ENCODE measurements at places on chromosomes 2 and 18.

DNA sequence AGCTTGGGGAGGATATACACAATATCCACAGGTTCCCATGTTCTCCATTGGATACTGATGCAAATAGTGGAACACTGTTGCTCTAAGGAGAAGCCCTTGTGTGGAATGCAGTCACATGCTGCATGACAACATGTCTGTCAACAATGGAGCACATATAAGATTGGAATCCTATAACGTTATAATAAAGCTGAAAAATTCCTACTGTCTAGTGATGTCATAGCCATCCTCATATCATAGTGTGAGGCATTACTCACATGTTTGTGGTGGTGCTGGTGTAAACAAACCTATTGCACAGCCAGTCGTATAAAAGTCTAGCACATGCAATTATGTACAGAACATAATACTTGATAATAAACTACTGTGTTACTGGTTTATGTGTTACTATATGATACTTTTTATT is 394.7 kb downstream of the FBXO15 start:
- no peak for DNase-seq

- no peak for DNase-seq
Measured at GRCh38 chr18:59264121-59264571, 9.1 kb downstream of the RAX start.

DNA sequence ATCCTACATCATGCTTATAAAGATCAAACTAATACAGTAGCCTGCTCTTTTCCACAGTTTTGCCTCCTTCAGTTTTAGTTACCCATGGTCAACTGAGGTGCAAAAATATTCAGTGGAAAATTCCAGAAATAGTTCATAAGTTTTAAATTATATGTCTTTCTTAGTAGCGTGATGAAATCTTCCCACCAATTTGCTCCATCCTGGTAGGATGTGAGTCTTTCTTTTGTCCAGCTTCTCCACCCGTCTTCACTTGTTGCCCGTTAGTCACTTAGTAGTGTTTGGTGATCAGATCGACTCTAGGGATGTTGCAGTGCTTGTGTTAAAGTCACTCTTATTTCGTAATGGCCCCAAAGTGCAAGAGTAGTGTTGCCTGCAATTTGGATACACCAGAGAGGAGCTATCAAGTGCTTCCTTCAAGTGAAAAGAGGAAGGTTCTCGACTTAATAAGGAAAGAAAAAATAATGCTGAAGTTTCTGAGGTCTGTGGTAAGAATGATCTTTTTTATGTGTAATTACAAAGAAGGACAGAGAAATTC is 57.0 kb downstream of the CEP192 start:
- no peak for DNase-seq

DNA sequence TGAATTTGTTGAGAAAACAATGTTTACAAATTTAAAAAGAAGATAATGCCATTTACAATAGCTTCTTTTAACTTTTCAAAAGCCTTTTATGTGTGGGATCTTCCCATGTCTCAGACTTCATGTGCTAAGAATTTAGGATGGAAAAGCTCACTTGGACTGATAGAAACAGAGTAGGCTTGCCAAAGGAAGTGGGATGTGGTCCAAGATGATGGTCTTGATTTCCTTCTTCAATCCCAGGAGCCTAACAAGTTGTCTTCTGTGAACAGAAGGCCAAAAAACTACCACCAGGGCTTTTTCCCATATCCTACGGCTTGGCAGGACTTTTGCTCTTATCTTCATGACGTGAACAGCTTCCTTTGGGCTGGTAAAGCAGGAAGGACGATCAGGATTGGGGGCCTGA is 9.5 kb downstream of the CXCR4 start:
- no peak for DNase-seq

- DNase-seq: no peak
Measured at GRCh38 chr2:63827749-63828148, 13.9 kb upstream of the UGP2 start.

DNA sequence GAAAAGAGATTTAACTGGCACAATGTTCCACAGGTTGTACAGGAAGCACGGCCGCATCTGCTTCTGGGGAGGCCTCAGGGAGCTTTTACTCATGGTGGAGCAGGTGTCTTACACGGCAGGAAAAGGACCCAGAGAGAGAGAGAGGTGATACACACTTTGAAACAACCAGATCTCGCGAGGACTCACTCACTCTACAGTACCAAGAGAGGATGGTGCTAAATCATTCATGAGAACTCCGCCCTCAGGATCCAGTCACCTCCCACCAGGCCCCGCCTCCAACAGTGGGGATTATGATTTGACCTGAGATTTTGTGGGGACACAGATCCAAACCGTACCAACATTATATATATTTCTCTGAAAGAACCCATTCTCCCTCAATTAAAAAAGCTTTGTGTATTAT is 79.7 kb upstream of the DOCK10 start:
- no peak for DNase-seq

GRCh38 chr2:29010946-29011345 is 29.8 kb downstream of the TOGARAM2 start:
- DNase-seq: peak; percentile 1

DNA sequence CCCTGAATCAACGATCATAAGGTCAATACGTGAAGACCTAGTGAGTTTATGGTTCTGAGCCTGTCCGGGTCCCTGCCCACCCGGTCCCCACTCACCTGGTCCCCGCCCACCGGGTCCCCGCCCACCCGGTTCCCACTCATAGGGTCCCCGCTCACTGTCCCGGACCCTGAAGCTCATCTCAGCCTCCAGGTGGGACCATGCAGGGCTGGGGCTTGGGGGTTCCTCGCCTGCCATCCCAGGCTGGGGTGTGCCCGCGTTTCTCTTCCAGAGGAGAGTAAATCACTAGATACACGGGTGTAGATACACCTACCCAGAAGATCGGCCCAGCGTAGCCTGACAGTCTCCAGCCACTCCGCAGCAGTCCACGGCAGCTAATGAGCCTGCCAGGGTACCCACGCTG is 131.5 kb downstream of the MBP start:
- no peak for DNase-seq

DNA sequence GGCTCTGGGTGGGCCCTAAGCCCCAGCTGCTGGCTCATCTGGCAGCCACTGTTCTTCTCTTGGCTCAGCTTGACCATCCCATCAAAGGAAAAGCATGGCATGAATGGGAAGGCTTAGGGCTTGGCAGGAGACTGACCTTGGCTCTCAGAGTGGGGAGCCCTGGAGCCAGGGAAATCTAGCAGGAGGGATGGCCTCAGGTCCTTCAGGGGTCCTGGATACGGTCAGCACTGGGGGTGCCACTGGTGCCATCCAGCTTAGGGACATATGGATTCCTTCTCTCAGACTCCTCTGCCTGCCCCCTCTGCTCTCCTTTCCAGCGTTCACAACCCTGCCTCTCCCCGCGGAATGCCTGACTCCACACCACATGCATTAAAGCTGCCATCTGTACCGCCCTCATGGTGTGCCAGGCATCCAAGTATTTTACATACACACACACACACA is 165.5 kb upstream of the HAAO start:
- DNase-seq: no peak

- no peak for DNase-seq
Measured at GRCh38 chr2:167196461-167197252, 308.4 kb downstream of the XIRP2 start.

- DNase-seq: no peak
Measured at GRCh38 chr2:229470781-229471180, 199.7 kb upstream of the PID1 start.

DNA sequence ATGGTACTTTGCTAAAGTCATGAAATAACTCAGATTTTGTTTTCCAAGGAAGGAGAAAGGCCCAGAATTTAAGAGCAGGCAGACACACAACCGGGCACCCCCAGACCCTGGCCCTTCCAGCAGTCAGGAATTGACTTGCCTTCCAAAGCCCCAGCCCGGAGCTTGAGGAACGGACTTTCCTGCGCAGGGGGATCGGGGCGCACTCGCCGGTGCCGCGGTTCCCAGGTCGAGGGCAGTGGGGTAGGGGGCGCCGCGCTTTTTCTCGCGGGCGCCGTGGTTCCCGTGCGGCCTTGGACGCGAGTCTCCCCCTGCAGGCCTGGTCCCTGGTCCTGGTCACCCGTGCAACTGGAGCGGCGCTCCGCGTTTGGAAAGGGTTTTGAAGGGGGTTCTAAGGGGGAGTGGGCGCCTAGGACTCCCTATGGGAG is 1.2 kb downstream of the ZNF236 start:
- no peak for DNase-seq

DNA sequence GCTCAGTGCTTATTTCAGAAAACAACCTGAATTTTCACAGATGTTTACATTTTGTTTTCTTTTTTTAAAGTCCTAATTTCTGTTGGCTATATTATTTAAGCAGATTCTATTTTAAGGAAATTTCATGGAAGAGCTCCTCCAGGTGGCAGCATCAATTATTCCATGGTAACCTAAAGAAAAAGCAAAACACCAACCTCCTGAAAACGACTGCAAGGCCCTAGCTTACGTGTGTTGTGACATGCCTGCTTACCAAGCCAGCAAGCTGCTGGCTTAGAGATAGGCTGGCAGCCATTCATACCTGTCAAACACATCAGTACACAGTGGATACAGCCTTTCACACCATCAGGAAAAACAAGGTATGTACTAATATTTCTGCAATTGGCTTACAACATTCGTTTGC is 64.9 kb downstream of the LPIN2 start:
- no peak for DNase-seq

DNA sequence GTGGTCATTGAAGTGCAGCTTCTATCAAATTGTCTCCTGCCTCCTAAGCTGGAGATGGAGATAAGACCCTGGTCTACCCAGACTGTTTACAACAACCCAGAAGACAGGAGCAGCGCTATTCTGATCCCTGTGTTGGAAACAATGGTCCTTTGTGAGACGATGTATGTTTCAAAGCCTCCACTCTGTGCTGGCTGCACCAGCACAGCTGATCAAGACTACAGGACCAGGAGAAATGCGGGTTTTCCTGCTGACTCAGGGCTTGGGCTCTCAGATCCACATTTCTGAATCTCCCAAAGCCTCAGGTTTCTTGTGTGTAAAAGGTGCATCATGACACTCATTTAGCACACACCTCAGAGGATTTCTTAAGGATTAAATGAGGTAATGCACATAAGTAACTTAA is 92.0 kb downstream of the POU3F3 start:
- no peak for DNase-seq

- DNase-seq: no peak
Measured at GRCh38 chr2:78754930-78755329, 270.6 kb upstream of the REG3G start.

DNA sequence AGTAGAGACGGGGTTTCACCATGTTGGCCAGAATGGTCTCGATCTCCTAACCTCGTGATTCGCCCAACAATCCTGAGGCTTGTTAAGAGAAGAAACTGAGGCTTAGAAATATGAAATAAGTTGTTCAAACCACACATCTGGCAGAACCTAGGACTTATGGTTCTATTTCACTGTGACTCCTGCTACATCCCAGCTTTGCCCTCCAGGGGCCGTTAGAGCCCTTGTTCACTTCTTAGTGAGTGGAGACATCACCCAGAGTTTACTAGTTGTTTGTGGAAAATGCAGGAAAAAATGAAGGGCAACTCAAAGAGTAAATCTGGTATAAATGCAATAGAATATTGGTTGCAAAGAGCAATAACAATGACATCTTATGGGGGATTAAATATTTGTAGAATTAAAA is 43.9 kb downstream of the MARCHF4 start:
- DNase-seq: no peak

DNA sequence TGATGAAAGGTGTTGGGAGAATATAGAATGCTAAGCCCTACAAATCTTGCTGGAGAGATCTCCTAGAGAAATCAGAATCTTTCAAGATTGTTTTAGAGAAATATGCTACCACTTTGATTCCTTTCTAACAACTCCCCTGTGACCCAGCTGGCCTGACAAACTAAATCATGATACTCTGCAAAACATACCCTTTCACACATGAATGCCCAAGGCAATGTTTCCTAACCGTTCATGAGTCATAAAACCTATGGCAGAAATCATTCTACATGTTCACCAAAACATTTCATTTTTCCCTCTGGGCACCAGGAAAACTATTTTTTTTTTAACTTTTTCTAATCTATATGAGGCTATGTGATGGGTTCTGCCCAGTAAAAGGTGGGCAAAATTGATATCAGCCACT is 77.8 kb upstream of the SETBP1 start:
- no peak for DNase-seq

- DNase-seq: no peak
Measured at GRCh38 chr2:236629961-236630872, 60.6 kb downstream of the ACKR3 start.

GRCh38 chr2:180692322-180692721 is 288.1 kb upstream of the UBE2E3 start:
- no peak for DNase-seq

DNA sequence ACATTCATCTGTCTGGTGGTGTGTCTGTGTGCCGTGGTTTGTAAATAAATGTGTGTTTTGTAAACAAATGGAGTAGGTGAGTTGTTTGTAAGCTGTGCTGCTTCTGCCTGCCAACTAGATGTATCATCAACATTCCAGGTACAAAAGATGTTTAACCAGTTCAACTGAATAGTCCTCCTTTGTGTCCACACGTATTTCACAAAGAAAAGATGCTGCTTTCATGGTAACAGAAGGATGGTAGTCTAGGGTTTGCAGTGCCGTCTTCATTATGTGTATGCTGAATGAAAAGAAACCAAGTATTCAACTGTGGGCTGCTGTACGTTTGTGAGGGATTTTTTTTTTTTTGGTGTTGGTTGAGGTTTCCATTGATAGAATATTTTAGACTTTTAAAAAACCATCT is 72.1 kb downstream of the CAMKMT start:
- no peak for DNase-seq

DNA sequence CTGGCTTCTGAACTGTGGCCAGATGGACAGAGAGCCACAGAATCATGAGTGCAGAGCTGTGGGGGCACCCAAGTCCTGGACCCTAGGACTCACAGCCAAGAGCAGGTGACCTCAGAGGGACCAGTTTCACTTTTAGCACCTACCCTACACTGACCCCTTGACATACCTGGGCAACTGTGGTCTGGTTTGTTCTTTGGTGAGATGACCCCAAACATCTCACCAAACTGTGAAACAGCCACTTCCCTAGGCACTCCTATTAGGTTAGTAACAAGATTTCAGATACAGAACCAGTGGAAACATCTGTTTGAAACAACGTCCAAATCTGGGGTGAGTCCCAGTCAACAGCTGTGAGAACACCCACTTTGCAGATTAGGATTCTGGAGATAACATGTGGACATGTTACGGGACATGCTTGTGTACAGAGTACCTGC is 1.9 kb upstream of the ZFP36L2 start:
- DNase-seq: no peak

DNA sequence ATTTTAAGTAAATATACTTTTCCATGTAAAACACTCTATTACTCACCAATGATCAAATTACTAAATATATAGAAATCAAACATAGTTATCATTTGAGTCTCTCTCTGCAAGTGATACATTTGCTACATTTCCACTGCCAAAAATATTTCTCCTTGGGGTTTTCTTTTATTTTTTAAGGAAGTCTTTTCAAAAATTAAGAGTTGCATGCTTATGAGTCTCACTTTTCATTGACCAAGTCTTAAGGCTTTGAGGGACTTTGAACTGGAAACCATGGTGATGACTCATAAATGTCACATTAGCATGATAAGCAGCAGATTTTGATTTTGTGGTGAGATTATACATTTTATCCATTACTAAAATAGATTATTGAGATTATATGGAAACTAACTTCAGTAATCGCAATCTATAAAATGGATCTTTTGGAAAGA is 152.9 kb downstream of the FAM124B start:
- no peak for DNase-seq

All from stimulated activated CD4-positive, alpha-beta T cell treated with anti-CD3 and anti-CD28 coated beads, TNF-alpha, amount 100 ng/mL, for 48 hours (primary cell).